ENCODE measurements at places on chromosomes 6 and 20.

GRCh38 chr6:31125162-31125561 lies 4.9 kb upstream of the CDSN start:
- DNase-seq: no peak

DNA sequence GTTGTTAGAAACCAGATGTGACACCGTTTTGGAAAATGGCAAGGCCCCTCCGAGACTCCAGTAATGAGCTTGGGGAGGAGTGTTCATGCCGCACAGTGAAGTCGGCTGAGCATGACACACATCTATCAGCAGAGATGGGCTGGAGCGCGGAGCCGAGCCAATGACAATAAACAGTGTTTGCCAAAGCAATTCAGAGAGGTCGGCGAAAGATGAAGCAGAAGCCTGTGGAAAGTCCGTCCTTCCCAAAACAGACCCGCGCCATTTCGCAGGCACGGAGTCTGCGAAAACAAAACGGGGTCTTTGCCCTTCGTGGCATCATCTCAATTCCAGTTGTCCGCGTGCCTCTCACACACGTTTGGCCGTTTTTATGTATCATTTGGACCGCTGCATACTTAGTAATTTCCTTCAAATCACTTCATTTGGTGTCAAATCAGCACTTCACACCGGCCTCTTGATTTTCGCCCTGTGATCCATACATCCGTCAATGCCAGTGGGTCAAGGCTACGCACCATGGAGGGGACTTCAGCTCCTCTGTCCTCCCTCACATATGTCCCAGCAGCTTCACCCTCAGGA lies 71.3 kb downstream of the SULF2 start:
- no peak for DNase-seq

DNA sequence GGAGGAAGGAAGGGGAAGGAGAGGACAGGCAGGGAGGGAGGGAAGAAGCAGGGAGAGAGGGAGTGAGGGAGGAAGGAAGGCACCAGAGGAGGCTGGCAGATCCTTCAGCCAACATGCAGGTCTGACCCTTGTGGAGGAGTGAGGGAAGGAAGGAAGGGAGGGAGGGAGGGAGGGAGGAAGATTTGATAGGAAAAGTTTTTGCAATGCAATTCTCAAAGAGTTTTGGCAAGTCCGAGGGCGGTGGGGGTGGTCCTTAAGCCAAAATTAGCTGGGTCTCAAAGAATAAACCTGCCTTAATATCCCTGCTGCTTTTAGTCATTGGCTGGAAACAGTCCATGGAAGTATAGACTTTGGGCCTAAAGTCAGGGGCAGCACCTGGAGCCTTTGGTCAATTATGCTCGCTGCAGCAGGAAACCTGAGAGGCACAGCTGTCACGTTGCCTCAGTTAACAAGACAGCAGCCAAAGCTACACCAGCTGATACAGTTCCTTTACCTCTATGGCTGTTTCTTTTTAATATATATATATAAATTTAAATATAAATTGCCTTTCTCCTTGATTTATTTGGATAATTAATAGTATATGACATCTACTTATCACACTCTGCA lies 115.7 kb upstream of the RALGAPA2 start:
- no peak for DNase-seq

- no peak for DNase-seq
Measured at GRCh38 chr6:111590209-111590980, 15.3 kb downstream of the TRAF3IP2 start.

GRCh38 chr20:20931632-20932031 lies 174.5 kb downstream of the LINC00237 start:
- DNase-seq: no peak

DNA sequence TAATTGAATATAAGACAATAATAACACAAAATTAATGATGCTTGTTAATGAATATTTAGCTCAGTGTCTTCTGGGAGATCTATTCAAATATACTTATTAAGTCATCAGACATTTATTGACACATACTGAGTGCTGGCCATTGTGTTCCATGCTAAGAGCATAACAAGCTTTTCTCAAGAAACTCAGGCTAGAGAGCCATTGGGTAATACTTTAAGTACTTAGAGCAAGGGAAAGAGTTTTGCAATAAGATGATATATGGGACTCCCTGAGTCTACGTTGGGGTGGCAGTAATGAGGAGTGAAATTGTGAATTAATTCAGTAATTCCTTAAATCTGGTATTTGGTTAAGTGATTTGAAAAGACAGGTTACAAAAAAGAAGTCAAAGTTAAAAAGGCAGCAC lies 11.1 kb downstream of the TMEM200A start:
- DNase-seq: no peak

DNA sequence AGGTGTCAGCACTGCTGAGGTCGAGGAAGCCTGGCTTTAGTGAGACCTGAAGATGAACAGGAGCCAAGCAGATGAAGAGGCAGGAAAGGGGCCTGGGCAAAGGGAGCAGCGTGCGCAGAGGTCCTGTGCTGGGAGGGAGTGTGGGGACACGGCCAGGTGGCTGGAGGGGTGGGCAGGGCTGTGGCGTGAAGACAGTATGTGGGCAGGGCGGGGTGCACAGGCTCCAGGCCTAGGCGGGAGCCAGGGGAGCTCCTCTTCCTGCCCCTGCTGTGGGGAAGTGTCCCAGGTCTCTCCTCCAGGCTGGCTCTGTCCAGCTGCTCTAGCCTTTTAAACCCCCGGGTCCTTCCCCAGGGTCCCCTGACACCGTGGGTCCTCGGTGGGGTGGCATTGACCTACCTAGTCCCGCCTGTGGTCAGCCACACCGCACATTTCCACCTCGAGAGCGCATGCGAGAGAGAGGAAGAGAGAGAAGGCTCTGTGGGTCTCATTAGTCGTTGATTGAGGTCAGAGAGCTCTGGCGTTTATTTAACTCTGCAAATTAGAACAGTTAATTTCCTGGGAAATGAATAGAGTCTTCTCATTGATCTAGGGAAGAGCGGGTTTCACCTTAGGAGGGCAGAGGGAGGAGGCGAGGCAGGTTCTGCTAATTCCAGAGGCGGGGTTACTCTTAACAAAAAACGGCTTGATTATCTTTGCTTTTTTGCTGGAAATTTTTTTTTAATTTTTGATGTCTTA lies 68.8 kb downstream of the CDH4 start:
- DNase-seq: no peak

- DNase-seq: no peak
Measured at GRCh38 chr6:137678451-137678850, 184.3 kb upstream of the OLIG3 start.

GRCh38 chr6:154622618-154623336 lies 110.4 kb upstream of the SCAF8 start:
- DNase-seq: no peak

DNA sequence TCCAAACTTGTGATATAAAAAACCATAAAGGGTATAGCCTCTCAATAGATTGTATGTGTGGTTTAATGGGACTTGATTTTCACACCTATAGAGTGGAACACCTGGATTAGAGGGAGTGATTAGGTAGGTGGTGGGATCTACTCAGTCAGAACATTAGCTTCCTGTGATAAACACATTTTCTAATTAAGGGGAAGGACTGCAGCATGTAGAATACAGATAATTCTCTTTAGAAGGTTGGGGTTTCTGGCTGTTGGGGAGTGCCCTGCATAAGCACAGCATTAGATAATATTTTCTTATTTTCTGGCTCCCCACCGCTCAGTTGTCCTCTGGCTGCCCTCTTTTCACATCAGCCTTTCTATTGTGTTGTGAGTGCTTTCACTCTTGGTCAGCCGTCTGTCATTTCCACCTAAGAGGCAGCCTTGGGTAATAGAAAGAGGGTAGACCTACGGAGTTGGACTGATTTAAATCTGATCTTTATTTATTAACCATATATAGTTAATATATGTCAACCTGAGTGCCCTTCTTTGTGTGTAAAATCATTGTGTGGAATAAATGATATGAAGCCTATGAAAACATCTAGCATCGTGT lies 8.0 kb downstream of the CSE1L start:
- no peak for DNase-seq

- no peak for DNase-seq
Measured at GRCh38 chr6:120564779-120565178, 769.5 kb downstream of the TBC1D32 start.
